CD4-positive, alpha-beta T cell treated with Interferon gamma for 1 hour (primary cell): ENCODE measurements at places on chromosomes 5 and 9.

- no peak for DNase-seq
These were observed 47.3 kb downstream of the SLC12A7 start for GRCh38 chr5:1064383-1065142.

DNA sequence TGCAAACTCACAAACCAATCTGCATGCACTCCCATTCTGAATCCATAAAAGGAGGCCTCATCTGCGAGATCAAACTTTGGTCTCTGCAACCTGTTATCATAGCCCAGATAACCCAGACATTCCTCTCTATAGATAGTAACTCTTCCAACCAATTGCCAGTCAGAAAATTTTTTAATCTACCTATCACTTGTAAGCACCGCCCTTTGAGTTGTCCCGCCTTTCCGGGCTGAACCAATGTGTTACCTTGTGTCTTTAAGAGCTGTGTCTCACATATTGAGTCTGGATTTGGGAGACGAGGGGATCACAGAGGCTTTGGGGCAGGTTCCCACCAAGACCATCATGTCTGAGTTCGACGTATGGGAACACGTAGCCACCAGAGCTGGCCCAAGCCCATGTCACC lies 91.1 kb upstream of the PPP1R26 start:
- no peak for DNase-seq

DNA sequence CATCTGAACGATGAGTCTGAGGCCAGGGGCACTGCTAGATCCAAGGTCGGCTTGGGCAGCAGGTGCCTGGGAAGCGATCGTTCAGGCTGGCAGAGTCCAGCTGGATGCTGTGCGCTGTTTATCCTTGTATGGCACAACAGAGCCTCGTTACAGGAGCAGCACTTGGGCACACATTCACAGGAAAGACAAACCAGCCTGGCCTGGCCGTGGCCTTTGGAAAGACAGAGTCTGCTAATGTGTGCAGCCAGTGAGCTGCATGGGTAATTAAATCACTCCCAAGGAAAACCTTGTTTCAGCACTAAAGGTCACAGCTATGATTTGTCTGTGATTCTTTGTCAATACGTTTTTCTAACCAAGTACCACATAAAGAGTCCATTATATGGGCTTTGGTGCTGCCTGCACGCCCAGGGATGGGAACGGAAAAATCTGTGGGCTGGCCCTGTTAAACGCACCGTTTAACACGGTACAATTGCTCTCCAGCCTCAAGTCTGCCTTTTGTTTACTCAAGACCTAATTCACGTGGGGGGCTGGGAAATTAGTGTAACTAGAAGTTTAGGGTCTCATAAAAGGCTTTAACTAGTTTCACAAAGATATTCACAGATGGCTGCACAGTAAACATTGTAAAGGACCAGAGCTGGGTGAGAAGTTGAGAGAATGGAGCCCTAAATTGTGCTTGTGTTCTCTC lies 509.3 kb downstream of the KDM4C start:
- DNase-seq = no peak

DNA sequence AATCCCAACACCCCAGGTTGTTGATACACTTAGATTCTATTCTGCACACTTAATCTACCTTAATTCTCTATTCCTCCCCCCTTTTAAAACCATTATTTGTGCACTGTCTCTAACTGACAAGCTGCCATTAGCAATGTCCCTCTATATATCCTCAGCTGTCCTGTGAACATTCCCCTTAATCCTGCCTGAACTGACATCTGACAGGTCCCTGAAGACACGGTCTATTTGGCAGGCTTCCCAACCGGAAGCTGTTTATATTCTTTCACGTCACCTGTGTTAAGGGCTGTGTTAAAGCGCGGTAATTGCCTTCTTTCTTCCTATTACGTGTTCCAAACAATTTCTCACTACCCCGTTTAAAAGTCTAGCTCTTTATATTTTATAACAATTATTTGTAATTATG lies 277.3 kb downstream of the CDH9 start:
- no peak for DNase-seq

DNA sequence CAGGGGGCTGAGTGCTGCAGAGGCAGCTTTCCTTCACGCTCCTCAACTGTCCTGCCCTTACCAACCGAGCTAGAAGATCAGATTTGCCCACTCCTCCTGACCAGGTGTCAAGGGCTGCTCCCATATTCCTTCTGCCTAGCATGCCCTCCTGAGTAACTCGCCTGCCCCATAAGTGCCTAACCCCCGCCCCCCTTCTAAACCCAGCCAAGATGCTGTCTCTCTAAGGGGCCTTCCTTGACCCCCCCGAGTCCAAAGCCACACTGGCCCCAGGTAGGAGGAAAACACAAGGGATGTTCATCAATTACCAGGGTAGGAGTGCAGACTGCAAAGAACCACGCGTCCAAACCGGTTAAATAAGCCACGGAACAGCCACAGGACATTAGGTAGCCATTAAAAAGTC lies 4.8 kb downstream of the CCDC69 start:
- no peak for DNase-seq

DNA sequence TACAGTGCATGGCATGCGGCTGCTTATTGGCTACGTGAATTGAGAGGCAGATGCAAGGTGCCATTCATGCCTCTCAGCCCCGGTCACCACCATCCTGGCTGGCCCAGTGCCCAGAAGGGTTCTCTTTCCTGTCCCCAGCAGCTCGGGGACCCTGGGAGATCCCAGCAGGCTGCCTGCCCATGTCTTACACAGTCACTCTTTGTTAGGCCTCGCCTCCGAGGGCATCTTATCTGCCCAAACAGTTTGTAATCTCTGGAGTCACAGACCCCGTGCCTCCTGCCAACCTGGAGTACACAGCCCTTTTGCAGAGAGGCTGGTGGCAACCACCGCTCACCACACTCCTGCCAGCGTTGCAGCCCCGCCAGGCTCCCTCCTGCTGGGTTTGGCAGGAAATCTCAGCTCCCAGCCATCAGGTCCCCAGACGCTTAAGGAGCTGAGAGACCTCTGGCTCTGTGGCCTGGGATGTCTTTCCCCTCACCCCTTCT lies 7.0 kb upstream of the AK1 start:
- no peak for DNase-seq
